ENCODE measurements at places on chromosomes 3 and 15. TPM values are rescaled to one million over a fixed set of nuclear protein-coding genes. Genes with fewer than 3 reads are reported as not detected.
A peak's percentile ranks its signal among the peaks of the same experiment; 100 is the strongest.

CD276 gene
- total RNA-seq, result 31.8 TPM

CYP1A2 gene
- total RNA-seq, result not detected

RYR3 gene
- 4.1 TPM for total RNA-seq

GOLGA8T gene
- total RNA-seq, result not detected

ZPLD1 gene
- total RNA-seq, result not detected

DNA sequence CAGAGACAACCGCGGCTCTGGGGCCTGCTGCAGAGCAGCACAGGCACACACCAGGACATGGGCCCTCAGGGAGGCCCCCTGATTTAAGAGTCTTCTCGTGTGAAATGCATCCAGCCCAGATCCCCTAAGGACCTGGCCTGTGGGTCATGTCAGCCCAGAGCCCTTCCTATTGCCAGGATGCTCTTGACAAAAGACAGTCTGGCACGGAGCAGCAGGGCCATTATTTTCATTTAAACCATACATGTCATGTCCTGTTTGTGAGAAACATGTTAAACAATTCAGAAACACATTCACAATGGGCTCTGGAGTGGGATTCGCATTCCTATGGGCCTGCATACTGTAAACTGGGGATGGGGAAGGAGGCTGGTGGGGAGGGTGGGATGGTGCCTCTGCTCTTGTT lies 367.4 kb upstream of the WNT5A start:
- DNase-seq, result peak; percentile 68

DNA sequence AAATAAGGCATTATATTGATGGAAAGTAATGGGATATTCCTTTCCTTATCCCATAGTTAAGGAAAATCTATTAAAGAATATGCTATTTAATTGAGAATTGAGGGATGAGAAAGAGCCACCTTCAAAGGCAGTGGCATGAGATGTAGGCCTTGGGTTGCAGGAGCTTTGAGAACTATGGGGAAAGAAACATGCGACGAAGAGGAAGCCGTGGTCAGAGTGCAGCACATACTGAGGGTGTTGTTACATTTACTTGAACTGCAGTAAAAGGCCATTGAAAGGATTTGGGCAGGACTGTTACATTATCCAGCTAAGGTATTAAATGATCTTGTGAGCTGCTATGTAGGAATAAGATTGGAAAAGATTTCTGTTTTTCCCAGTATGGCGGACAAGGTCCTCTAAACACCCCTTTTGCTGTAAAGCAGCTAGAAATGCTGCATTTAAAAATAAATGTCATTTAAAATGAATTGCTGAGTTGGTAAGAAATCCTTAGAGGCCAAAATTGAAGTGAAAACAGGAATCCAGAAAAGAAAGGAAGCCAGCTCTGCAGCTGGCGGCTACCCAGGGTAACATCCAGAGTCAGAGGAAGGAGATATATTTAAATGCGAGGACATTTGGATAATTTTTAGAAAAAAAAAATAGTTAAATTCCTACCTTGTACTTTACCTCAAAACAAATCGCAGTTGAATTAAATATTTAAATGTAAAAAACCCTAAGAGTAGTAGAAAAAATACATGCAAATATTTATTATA lies 61.7 kb downstream of the IL1RAP start:
- DNase-seq, result no peak
